Activated CD8-positive, alpha-beta memory T cell treated with anti-CD3 and anti-CD28 coated beads, Interleukin-2, amount 10 ng/mL, durations not matched to agents 7 days and 5 days (primary cell): ENCODE measurements at places on chromosomes 5 and 9. TPM values are rescaled to one million over a fixed set of nuclear protein-coding genes. Genes with fewer than 3 reads are reported as not detected.
A peak's percentile ranks its signal among the peaks of the same experiment; 100 is the strongest.

DNA sequence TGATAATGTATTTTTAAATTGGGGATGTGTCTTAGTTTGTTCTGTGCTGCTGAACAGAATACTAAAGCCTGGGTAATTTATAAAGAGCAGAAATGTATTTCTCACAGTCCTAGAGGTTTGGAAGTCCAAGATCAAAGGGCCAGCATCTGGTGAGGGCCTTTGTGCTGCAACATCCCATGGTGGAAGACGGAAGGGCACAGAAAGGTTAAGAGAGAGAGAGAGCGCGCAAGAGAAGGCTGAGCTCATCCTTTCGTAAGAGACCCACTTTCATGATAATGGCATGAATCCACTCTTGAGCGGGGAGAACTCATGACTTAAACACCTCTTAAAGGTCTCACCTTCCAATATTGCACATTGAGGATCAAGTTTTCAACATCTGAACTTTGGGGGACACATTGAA is 79.1 kb upstream of the GOLM1 start:
- no peak for DNase-seq

- DNase-seq, result no peak
Measured at GRCh38 chr9:7592321-7593316, 207.0 kb downstream of the DMAC1 start.

DNA sequence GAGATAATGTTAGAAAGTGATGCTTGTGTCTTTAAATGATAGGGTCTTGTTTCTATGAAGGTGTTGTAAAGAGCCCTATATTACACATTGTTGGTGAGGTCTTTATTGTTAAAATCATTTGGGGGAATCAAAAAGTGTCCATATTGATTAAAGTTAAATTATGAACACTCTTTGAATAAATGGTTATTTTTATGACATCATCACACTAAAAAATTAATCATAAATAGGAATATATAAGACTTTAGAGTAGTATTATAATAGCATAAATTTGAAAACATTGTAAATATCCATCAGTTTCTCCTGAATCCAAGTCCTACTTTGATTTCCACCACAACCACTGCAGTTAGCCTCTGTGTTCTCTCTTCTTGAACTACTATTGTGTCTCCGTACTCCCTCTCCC is 136.3 kb downstream of the HTR1A start:
- no peak for DNase-seq

DNA sequence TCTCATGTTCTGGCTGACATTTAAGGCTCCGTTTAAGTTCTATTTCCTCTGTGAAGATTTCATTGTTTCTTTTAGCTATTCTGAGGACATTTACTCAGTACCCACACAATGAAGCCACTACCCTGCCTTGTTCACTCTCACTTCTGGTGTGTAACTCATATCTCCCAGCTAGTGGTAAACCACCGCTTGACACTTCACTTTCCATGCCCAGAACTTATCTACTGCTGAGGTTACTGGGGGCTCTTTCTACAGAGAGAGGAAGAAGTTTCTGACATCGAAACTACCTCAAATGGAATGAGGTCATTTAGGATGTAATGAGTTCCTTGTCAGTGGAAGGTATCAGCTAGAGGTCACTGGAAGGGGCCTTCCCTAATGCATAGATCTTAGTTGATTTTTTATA is 501.5 kb downstream of the DMAC1 start:
- peak; percentile 69 for DNase-seq

DNA sequence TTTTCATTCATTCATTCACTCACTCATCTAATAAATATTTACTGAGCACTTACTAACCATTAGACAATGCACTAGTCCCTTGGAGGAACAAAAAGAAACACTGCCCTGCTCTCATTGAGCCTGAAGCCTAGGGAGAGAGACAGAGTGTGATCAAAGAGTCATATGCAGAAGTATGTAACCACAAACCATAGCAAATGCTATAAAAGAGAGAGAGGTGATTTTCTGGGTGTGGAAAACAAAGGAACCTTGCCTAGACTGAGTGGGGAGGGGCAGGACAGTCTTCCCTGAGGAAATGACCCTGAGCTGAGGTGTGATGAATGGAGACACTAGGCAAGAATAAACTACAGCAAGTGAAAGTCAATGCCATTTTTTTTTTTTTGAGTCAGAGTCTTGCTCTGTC is 10.8 kb upstream of the ADRA1B start:
- DNase-seq, result no peak

GRCh38 chr9:124559871-124560270 is 52.7 kb upstream of the NR5A1 start:
- no peak for DNase-seq

DNA sequence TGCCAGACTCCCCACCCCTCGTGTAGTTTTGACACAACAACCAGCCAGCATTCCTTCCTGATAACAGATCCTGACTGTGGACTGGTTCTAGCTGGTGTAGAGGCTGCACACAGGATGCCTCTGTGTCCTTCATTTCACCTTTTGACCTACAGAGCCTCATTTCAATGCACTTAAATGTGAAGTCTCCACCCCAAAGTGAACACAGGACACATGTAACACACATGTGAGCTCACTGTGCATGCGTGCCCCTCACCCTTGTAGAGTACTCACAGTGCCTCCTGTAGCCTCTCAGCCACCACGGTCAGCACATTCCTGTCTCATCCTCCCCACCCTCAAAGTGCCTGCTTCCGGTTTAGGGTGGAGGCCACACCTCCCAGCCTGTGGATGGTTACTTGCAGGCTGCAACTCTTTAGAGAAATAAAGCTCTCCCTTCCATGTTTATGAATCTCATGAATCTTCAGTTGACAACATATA is 11.6 kb upstream of the NKD2 start:
- peak; percentile 71 for DNase-seq

- DNase-seq, result no peak
Measured at GRCh38 chr5:173832386-173832785, 55.8 kb upstream of the CPEB4 start.

DNA sequence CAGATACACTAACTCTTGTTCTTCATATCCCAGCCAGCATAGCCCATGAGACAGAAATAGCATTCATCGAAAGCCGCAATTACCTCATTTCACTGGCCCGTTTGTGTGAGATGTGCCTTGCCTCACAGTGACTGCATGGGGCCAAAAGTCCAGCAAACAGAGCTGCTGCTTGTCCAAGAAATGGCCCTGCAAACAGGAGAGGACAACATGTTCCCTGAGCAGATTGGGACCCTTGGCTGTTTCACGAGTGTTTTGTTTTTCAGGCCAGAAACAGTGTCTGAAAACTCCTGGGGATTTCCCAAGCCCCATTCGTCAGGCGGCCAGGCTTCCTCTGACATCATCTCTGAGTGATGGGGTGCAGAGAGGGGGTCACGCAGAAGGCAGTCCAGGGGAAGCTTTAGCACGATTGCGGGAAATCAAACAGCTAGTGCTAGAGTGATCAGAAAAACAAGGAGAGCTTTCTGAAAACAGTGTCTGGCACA is 503.6 kb upstream of the PAPPA start:
- DNase-seq, result no peak

DNA sequence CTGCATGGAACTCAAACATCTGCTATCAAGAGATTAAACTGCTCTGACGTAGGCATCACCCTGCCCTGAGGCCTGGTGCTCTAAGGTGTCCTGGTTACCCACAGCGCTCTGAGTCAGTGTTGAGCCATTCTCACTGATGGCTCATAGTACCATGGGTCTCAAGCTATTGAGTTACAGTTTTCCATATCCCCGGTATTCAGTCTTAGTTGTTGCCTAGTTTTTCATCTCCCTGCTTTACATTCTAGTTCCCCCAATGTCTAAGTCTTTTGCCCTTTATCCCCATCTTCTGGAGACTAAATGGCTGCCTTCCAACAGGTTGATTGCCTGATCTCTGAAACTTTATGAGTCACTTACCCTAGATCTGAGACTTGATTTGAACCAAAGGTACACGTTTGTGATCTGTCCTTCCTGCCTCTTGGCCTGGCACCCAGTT is 161.2 kb upstream of the PTGER4 start:
- DNase-seq, result no peak

GRCh38 chr9:110179734-110180133 is 28.2 kb downstream of the C9orf152 start:
- no peak for DNase-seq

- no peak for DNase-seq
Measured at GRCh38 chr9:3534614-3535404, 9.0 kb upstream of the RFX3 start.

DNA sequence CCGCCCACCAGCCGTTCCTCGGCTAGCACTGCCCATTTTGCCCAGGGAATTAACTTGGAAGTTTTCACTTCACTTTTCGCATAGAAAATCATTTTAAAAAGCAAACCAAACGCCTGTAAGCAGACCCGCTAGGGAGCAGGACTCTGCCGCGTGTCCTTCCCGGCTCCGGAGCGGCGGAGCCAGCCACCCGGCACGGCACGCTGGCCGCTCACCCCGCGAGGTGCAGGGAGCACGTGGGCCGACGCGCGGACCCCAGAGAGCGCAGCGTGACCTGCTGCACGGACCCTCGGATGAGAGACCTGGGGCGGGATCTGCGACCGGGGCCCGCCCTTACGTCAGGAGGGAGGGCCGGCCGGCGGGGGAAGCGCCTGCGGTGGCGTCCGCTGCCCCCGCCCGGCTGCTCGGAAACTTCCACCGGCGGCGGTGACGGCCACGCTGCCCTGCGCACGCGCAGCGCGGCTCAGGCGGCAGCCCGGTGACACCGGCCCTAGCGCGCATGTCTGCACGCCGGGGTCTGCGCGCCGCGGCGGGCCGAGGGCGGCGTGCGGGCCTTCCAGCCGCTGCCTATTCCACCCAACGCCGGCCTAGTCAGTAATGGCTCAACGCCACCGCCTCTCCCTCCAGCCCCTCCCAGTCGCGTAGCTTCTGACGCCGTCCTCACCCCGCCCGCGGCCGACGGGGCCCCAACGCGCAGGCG is 507 bp upstream of the TENT4A start:
- DNase-seq, result peak; percentile 97

DNA sequence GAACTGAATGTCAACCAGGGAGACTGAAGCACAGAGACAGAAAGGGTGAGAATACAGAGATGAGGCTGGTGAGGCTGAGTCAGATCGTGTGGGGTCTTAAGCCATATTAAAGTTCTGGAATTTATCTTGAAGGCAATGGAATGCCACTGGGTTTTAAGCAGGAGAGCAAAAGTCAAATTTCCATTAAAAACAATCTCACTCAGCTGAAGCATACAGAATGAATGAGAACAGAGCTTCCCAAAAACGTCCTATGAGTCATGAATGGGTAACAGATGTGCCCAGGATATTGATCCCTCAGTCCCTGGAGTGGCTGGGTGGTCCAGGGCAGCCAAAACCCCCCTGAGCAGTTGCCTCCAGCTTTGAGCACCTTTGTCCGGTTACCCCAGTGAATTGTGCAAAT is 44.9 kb downstream of the PFDN1 start:
- no peak for DNase-seq

DNA sequence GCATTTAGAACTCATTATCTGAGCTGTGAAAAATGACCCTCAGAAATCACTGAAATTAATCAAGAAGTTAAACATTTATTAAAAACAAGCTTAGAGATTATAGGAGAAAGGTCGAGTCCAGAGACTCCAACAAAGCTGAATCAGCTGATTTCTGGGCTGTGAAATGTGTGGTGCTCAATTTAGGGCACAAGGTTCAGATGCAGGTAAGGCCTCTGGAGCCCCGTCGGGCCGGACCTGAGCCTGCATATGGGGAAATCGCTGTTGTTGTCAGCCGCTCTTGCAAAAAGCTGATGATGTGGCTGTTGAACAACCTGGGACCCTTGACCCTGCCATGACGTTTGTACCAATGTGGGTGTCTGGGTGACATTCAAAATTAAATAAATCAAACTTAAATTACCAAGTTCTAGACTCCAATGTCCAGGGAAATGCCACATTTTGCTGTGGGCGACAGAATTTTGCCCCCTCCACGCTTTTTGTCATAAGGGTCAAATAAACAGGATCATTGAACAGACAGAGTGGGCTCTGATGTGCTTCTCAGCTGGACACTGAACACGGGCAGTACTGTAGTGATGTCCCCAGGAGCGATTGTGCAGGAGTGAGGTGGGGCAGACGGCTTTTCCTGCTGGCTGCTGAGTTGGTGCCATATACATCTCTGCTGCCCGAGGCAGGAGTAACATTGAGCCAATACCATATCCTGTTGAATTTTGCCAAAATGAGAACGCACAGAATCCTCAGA is 27.2 kb upstream of the FBP1 start:
- DNase-seq, result no peak

DNA sequence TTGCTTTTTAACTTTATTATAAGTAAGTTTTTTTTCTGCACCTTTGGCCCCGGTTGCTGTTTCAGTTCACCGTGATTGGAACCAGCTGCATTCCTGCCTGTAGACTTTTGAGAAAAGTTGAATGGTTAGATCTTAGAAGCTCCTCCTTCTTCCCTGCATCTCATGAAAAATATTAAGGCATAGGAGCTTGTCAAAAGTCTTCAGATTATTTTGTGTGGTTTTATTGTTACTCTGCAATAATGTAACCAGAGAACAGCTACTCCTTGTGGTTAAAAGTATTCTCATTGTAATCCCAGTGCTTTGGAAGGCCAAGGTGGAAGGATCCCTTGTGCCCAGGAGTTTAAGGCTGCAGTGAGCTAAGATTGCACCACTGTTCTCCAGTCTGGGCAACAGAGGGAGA is 3.3 kb upstream of the SLC2A8 start:
- DNase-seq, result no peak

DNA sequence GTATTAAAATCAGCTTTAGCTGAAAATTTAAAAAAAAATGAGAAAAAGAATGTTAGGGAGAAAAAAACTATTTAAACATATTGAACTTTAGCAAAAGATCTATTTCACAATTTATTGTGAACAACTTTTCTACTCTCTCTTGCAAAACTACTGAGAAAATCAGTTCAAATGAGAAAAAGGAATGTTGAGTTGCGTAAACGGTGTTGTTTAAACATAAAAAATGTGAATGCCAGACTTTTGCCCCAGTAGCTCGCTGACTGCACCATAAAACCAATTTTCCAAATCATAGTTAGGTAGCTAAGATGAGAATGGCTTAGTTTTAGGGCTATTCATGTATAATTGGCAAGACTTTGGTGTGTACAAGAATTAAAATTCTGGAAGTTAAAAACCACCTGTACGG is 13.4 kb upstream of the RAD23B start:
- DNase-seq, result no peak

DNA sequence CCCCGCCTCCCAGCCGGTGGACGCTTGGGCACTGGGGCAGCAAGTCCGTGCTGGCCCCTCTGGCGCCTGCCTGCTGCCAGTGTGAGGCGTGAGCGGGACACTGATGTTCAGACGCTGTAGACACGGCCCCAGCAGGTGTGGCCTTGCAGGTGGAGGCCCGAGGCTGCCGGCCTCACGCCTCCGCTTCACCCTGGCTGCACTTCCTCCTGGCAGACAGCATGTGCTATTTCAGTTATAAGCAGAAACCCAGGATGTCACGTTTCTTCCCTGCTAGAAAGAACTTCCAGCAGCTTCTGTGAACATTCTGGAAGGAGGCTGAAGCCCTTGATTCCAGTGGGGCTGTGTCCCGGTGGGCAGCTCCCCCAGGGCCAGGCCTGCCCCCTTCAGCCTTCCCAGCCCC is 114.8 kb upstream of the FCN2 start:
- DNase-seq, result no peak

Gene IL13
- 4.8 TPM for total RNA-seq

Gene FAT2
- total RNA-seq, result not detected

Gene SGCD
- not detected for total RNA-seq

Gene PCDHGC3
- not detected for total RNA-seq

Gene KIF3A
- total RNA-seq, result 38.8 TPM

Gene FOXD4L5
- 0.23 TPM for total RNA-seq

Gene TMEM141
- 32.8 TPM for total RNA-seq

Gene TAF11L10
- not detected for total RNA-seq
